Stimulated activated CD4-positive, alpha-beta T cell treated with anti-CD3 and anti-CD28 coated beads, Interleukin-15, amount 100 ng/mL, for 1 hour (primary cell): ENCODE measurements at places on chromosomes 13 and 19.

- no peak for DNase-seq
Measured at GRCh38 chr19:39265321-39265916, 2.8 kb upstream of the IFNL2 start.

DNA sequence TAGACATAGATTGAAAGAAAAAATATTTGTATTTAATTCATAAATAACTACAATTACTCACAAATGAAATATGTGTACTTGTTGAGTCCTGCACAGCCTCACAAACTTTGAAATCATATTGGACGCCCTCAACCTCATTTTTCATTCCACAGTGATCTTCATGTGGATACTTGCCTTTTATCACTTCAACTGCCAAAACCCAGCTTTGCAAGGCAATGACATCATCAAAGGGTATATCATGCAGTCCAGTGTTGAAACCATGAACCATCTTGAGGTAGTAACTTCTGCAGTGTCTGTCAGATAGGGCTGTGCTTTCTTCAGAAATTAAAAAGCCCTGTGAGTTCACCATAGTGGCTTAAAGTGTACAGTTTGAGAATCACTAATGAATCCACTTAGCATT lies 82.2 kb downstream of the HS6ST3 start:
- no peak for DNase-seq

- no peak for DNase-seq
Measured at GRCh38 chr13:113429608-113429985, 23.7 kb downstream of the ADPRHL1 start.

- no peak for DNase-seq
Measured at GRCh38 chr13:30145709-30146367, 161.5 kb downstream of the KATNAL1 start.

- DNase-seq: no peak
Measured at GRCh38 chr19:36169084-36169760, 17.0 kb upstream of the COX7A1 start.
